Adipocyte (in vitro differentiated cells): ENCODE measurements at places on chromosomes 4 and X.

- no peak for DNase-seq
Measured at GRCh38 chrX:106168107-106168506, at the start of gene PWWP3B. Gene PWWP3B (plus strand): TSS chrX:106168305. CDS start chrX:106205433, 37,128 bp downstream.

DNA sequence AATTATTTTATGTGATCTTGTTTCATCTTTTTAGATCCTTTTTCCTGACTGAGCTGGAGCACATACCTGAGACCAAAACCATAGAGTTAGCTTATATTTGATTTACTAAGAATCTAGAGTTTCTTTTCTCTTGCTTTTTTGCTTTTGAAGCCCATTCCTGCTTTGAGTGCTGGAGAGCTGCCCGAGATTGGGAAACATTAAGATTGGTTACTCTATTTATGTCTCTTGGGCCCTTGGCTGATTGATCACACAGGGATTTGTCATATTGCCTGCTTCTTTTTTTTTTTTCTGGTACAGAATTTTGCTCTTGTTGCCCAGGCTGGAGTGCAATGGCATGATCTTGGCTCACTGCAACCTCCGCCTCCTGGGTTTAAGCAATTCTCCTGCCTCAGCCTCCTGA is 73.9 kb downstream of the REPS2 start:
- DNase-seq = no peak

GRCh38 chr4:108988464-108989195 is 225.8 kb upstream of the ETNPPL start:
- DNase-seq = peak; percentile 4

DNA sequence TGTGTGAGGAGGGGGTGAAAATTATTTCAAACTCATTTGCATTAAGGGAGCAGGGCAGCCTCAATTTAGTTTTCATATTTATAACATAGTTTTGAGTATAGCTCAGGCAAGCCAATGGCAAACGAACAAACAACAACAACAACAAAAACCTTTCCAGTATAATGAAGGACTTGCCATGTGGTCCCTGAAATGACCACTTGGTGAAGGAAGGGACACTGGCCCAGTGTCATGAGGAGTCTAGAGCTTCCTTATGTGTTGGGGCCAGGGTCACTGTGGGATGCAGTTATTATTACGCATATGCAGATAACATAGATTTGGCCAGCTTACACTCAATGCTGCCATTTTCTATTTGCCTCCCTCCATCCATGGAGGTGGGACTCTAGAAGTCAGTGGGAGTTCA is 23.3 kb downstream of the NKX3-2 start:
- DNase-seq = no peak

- peak; percentile 51 for DNase-seq
Measured at GRCh38 chr4:39933671-39934590, 43.8 kb downstream of the PDS5A start.

GRCh38 chrX:106249706-106250379 is 81.7 kb downstream of the PWWP3B start:
- no peak for DNase-seq

DNA sequence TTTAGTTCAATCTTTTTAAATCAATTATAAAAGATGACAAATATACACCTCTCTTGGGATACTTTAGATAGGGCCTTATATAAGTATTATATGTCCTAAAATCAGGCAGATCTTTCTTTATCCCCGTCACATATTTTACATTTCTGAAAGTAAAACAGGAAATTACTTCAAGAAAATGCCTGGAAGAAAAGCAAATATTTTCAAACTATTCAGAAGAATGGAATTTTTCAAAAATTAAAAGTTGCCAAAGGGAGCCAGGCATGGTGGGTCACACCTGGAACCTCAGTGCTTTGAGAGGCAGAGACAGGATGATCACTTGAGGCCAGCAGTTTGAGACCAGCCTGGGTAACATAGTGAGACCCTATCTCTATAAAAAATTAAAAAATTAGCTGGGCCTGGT is 34.4 kb downstream of the MGARP start:
- peak; percentile 63 for DNase-seq
